ENCODE measurements at places on chromosomes 16 and 17. TPM values are rescaled to one million over a fixed set of nuclear protein-coding genes. Genes with fewer than 3 reads are reported as not detected.

The HAS3 gene
- not detected for total RNA-seq

The LPO gene
- total RNA-seq: not detected

The TOX3 gene
- not detected for total RNA-seq

The SMIM36 gene
- not detected for total RNA-seq

DNA sequence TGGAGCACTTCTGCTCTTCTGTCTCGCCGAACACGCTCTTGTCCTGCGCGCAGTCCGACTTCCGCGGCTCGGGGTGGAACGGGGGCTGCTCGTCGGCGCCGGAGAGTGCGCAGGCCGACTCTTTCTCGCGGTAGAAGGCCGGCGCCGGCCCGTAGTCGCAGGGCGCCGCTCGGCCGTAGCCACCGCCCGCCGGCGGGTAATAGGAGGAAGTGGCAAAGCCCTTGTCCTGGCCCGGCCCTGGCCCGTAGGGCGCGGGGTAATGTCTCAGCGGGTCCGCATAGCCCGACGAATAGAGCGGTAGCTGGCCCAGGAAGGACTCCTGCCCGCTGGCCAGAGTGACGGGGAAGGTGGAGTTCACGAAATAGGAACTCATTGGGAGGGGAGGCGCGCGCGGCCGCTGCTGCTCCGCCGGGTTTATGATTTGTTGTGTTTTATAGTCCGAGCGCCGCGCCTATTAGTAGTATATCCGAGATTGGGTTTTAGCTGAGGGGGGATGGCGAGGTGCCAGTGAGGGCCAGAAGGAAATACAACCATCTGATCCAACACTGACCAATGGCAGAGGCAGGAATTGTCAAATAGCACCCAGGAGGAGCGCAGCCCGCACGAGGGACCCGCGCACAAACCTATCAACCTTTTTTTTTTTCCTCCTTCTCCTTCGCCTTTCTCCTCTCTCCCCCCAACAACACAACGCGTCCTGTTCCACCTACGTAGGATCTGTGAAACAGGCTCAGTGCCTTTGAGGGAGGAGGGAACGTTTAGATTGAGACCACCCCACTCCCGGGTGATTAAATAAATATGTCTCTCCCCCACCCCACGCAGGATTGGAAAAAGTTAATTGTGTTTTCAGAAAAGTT is 4.4 kb upstream of the HOXB5 start:
- DNase-seq: peak; percentile 84

- no peak for DNase-seq
Observed at GRCh38 chr17:28270926-28271325, 48.1 kb upstream of the TMEM97 start.

Data from myocyte (in vitro differentiated cells).